ENCODE measurements at places on chromosomes 3 and 15.

- DNase-seq, result no peak
Observed at GRCh38 chr3:195319060-195319459, 48.1 kb upstream of the XXYLT1 start.

GRCh38 chr3:142031575-142031974 lies 117.8 kb downstream of the TFDP2 start:
- no peak for DNase-seq

GRCh38 chr3:39383881-39384664 lies 903 bp downstream of the SLC25A38 start:
- DNase-seq, result no peak

DNA sequence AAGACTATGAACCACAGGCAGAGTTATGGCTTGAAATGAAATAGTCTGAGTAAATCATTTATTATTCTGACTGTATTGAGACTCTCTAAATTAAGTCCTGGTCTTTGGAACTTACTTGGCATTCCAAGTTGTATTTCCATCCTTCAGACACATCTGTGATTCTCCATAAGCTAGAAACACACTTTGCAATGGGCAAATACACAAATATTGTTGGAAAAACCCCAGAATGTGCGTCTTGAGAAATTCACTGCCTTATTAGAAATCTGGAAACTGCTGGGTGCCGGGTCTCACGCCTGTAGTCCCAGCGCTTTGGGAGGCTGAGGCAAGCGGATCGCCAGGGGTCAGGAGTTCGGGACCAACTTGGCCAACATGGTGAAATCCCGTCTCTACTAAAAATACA lies 87.8 kb downstream of the WWTR1 start:
- DNase-seq, result no peak

GRCh38 chr15:24955531-24955921 lies 739 bp downstream of the SNRPN start:
- DNase-seq, result no peak

DNA sequence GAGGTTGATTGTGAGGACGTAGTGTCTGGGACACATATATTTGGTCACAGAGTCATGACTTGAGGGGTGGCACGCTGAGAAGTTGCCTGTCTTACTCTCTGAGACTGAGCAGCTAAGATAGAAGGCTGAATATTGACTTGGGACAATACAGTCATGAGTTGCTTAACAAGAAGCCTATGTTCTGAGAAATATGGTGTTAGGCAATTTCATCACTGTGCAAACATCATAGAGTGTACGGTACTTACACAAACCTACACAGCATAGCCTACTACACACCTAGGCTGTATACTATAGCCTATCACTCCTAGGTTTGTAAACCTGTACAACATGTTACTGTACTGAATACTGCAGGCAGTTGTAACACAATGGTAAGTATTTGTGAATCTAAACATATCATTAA lies 30.3 kb upstream of the SPESP1 start:
- no peak for DNase-seq

GRCh38 chr3:137963463-137963862 lies 46.5 kb upstream of the CLDN18 start:
- no peak for DNase-seq

Measured in SHP77 treated with DMSO at 0.1 percent for 48 hours (cell line).